NCI-H1930 (cell line): ENCODE measurements at places on chromosomes 5 and 9.

- DNase-seq: no peak
These were observed 12.8 kb downstream of the UBE2B start for GRCh38 chr5:134383980-134384697.

GRCh38 chr9:136086951-136087740 lies 7.9 kb downstream of the NACC2 start:
- no peak for DNase-seq

GRCh38 chr5:65041296-65042158 lies 272.8 kb downstream of the CWC27 start:
- no peak for DNase-seq

- DNase-seq: no peak
These were observed 350.5 kb upstream of the WWC1 start for GRCh38 chr5:167940911-167941310.

- no peak for DNase-seq
These were observed 154.1 kb downstream of the SNX18 start for GRCh38 chr5:54671681-54672080.

DNA sequence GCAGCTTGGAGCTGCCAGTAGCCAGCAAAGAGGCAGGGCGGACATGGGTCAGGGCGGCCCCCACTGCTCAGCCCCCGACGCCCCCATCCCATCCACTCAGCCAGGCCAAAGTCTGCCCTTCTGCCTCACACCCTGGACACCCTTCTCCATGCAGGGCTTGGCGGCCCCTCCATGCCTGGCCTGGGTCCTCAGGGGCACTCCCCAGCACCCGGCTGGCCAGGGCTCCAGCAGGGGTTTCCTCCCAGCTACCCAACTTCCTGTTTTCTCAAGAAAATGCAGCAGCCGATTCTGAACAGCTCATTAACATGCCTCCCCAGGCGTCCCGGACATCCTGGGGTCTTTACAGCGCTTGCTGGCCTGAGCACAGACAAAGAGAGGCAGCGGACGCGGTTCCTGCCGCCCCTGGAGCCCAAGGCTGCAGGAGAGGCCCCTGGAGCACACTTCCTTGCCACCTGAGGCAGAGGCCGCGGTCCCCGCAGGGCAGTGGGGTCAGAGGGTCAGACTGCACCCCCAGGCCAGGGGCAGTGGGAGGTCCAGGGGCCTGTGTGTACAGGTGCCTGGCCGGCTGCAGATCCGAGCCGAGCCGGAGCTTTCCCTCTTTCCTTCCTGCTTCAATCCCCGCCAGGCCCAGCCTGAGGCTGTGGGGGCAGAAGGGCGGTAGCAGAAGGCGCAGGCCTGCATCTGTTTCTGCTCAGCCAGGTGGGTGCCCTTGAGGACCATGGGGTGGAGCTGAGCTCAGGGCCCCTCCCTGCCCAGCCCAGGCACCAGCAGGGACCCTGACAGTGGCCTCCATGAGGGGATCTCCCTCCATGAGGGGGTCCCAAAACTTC lies 18.7 kb upstream of the NRARP start:
- no peak for DNase-seq

DNA sequence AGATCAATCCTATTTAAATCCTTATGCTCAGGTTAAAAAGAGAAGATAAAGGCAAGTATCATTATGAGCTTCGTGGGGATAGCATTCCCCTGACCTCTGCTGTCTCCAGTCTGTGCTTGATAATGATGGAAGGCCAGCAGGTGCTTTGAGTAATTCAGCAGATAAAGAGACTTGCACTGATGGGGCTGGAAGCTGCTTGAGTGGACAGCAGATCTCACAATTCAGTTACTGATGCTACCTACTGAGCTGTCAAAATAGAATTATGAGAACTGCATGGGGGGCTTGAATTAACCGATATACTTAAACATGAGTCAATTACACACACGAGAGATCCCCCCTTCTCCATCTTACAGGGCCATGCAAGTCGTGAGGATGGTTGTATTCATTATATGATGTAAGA lies 107.7 kb upstream of the GPR151 start:
- DNase-seq: no peak

GRCh38 chr9:5721279-5722087 lies 92.6 kb downstream of the RIC1 start:
- DNase-seq: no peak

DNA sequence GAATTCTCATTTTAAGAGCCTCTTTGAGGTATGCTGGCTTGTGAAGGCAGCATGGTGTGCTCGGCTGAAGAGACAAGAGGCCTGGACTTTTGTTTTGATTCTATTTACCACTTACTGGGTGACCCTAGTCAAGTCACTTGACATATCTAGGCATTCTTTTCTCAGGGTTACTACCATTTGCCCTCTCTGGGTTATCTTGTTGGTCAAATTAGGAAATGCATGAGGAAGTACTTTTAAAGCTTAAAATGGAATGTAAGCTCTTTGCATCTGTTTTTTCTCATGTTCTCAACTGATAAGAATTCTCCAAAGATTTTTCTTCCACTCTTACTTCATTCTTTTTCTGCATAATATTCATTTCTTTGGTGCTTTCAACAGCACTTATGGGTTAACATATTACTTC lies 173.1 kb downstream of the PLK2 start:
- no peak for DNase-seq

- no peak for DNase-seq
These were observed 472 bp downstream of the FBXO4 start for GRCh38 chr5:41925555-41925951.

GRCh38 chr9:33306037-33306436 lies 15.7 kb downstream of the NFX1 start:
- DNase-seq: no peak

DNA sequence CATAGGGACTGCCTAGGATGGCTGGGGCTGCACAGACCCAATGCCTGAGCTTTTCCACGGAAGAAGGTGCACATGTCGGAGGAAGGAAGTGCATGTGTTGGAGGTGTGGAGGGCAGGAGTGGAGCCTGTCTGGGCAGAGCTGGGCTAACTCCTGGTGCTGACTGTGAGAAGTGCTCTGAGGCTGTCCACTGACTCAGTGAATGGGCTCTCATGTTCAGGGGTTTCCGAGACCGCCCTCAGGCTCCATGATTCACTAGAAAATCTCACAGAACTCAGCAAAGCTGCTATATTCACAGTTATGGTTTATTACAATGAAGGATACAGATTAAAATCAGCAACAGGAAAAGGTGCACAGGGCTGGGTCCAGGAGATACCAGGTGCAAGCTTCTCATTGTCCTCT lies 37.2 kb downstream of the NTNG2 start:
- no peak for DNase-seq

GRCh38 chr9:36738318-36738976 lies 165.8 kb downstream of the MELK start:
- no peak for DNase-seq

- no peak for DNase-seq
These were observed 228.7 kb downstream of the TLE1 start for GRCh38 chr9:81460693-81461092.

- no peak for DNase-seq
These were observed 16.1 kb downstream of the AP3S1 start for GRCh38 chr5:115857626-115858349.

GRCh38 chr9:79471580-79472543 lies 99.9 kb upstream of the TLE4 start:
- DNase-seq: no peak

DNA sequence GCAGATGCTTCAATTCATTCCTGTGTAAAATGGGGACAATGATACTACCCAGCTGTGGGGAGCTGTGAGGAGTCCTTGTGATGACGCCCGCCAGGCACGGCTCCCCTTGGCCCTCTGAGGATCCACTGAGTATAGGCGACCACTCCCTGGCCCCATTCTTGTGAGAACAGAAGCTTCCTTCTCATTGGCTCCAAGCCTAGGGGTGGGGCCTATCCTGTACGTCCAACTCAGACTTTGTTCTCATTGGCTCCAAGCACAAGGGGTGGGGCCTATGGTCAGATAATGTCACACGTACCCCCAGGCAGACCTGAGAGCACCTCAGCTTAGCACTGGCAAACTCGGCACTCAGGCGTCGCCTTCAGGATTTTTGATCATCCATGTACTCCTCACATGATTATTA lies 232.9 kb upstream of the MVB12B start:
- DNase-seq: no peak

GRCh38 chr5:74239261-74239660 lies 401.3 kb downstream of the ENC1 start:
- no peak for DNase-seq

GRCh38 chr5:125263356-125263755 lies 516.9 kb upstream of the ZNF608 start:
- no peak for DNase-seq

- no peak for DNase-seq
These were observed 16.0 kb downstream of the CTNND2 start for GRCh38 chr5:11888221-11888620.

DNA sequence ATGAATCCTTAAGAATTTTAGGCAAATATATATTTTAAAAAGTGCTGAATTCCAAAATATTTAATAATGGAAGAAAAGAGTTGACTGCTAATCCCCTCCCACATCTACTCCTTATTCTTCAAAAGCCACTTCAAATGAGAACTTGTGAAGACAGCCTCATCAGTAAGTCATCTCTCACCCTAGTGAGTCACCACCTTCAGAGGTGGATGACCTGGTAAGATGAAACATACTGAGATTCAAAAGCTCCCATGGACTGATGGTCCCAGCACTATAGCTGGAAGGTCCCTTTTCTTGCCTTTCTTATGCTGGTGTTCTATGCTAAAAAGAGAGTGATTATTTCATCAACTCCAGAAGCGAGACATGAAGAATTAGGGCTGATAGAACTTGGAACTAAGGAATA lies 37.8 kb upstream of the SPDL1 start:
- no peak for DNase-seq

- no peak for DNase-seq
These were observed 213.1 kb downstream of the PSAT1 start for GRCh38 chr9:78510035-78510434.

DNA sequence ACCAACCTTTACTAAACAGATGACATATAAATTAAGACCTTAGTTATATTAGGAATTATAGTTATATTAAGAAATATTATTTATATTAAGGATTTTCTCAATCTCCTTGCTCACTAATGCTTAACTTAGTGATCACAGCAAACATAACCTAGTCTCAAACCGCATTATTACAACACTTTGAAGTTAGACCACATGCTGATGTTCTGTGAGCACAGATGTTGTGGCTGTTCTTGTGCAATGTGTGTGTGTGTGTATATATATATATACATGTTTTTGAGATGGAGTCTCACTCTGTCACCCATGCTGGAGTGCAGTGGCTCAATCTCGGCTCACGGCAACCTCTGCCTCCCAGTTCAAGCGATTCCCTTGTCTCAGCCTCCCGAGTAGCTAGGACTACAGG lies 20.5 kb downstream of the ELP1 start:
- DNase-seq: no peak

- no peak for DNase-seq
These were observed 114.4 kb upstream of the DMRTA1 start for GRCh38 chr9:22332202-22332601.

DNA sequence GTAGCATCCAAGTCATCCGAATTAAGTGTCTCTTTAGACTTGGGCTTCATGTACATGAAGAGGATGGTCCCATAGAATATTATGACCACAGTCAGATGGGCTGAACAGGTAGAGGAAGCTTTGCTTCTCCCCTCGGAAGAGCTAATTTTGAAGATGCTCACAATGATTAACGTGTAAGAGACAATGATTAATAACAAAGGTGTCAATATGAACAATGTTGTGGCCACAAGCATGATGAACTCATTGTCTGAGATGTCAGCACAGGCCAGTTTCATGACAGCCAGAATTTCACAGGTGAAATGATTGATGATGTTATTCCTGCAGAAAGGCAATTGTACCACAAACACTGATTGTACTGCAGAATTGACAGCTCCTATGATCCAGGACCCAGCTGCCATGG lies 626 bp downstream of the OR13C2 start:
- DNase-seq: no peak

GRCh38 chr5:138793575-138793974 lies 40.4 kb downstream of the CTNNA1 start:
- no peak for DNase-seq

- no peak for DNase-seq
These were observed 68.6 kb downstream of the MLLT3 start for GRCh38 chr9:20553558-20554149.

DNA sequence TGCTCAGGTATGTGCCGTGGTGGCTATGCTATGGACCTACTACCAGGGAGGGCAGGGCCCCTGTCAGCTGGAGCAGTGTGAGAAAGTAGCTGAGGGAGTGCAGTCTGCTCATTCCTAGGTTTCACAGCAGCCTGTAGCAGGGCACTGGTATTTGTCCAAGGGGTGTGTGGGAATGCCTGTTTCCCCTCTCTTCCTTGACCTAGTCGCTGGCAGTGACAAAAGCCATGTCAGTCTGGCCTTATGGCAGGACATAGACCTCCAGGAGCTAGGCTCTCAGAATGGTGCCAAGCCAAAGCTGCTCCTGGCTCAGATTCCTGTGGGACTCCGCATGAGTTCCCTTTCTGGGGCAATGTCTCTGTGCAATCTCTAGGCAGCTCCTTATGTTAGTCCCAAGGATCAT lies 253.9 kb upstream of the TYRP1 start:
- DNase-seq: no peak

DNA sequence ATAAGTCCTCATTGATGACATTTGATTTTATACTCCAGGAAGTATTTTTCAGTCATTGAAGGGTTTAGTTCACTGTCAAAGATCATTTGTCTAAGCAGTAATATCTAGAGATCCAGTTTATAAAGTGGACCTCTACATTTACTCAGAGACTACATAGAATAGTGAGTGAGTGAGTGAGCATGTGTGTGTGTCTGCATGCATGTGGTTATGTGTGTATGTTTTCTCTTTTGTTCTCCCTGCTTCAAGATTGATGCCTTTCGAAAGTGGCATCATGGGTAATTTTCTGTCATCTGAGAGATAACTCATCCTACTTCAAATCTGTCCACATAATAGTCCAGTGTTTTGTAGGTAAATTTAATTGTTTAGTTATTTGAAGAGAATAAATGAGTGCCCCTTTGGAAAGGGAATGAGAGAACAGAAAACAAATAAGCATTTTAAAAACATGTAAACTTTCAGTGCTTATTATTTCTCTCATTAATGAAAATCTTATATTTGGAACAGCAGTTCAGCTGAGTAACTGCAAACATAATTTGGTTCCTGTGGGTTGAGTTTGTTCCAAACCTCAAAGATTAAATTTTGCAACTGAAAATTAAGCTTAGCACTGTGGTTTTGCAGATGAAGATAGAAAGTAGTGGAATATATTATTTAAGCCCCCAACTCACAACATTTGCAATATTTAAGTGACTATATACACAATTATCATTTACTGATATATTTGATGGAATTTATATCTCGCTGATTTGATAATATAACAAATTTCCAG lies 1295.1 kb upstream of the C9orf72 start:
- DNase-seq: no peak

- DNase-seq: no peak
These were observed 1711.9 kb upstream of the CDH9 start for GRCh38 chr5:28750251-28750650.

- no peak for DNase-seq
These were observed 160.3 kb upstream of the NFIL3 start for GRCh38 chr9:91583966-91584365.

- DNase-seq: no peak
These were observed 9.4 kb downstream of the MYOZ3 start for GRCh38 chr5:150670275-150670947.
